ENCODE measurements at places on chromosomes 5 and 9.

DNA sequence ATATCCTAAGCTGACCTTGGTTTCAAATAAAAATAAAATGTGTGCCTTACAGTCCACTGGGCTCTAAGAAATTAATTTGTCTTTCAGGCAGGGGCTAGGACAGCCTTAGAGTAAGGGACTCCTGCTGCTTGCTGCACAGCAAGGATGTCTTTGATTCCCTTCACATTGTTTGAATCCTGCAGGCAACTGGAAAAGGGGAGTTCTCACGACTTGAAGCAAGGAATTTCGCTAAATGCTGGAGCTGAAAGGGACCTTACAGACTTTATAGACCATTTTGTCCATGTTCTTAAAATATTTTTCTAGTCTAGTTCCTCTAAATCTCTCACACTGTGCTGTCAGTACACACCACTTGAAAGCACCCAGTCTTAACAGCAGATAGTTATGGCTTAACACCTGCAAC lies 35.6 kb downstream of the FBXW11 start:
- no peak for DNase-seq

DNA sequence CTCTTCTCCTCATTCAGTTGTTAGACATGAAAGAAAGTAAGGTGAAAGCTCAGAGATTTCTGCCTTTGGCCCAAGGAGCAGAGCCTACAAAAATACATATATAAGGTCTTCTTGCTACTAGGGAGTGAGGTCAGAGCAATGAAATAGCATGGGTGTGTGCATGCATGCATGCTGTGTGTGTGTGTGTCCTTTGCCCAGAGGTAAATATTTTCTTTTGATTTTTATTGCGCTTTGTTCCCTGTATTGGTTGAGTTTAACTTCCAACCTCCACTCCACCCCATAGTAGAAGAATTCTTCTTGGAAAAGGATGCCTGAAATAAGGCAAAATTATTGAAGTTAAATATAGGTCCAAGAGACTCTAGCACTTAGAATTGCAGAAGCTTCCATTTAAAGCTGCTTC lies 248.0 kb upstream of the PTGER4 start:
- DNase-seq = no peak

DNA sequence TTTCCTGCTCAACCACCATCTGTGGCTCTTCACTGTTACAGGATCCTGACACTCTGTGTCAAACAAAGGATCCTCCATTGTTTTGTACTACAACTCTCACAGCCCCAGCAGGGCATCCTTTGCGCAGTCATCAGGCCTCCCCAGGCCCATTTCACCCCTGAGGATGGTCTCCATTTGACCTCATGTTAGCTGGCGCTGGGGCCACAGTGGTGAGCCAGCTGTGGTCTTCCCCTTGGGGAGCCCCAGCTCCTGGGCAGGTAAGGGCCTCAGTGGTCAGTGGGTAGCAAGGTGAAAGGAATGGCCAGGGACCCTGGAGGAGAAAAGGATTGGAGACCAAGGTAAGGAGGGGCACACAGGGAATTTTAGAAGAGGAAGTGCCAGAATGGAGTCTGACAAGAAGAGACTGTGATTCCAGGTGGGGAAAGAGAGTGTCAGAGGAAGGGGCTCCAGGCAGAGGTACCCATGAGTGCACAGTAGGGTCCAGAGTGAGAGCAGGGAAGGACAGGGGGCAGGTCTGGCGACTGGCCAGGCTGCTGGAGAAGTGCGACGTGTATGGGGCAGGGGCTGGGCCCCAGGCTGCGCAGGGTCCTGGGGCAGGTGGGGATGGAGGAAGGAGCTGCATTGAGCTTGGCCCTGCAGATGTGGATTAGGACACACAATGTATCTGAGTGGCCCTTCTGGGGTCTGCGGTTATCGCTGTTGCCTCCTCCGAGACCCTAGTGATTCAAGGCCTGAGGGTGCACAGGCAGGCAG lies 109.9 kb downstream of the PHF2 start:
- DNase-seq = no peak

DNA sequence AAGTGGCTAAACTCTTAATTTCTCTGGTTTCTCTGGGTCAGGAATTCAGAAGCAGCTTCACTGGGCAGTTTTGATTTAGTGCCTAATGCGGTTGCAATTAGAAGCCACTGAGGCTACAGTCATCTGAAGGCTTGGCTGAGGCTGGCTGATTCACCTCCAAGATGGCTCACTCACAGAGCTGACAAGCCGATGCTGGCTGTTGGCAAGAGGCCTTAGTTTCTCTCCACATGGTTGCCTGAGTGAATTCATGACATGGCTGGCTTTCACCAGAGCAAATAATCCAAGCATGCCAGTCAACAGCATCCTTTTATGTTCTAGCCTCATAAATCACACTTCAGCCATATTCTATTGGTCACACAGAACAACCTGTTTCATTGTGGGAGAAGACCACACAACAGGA lies 2.8 kb upstream of the CDK7 start:
- DNase-seq = no peak

- DNase-seq = no peak
These were observed 105.6 kb downstream of the VCAN start for GRCh38 chr5:83577036-83577636.

DNA sequence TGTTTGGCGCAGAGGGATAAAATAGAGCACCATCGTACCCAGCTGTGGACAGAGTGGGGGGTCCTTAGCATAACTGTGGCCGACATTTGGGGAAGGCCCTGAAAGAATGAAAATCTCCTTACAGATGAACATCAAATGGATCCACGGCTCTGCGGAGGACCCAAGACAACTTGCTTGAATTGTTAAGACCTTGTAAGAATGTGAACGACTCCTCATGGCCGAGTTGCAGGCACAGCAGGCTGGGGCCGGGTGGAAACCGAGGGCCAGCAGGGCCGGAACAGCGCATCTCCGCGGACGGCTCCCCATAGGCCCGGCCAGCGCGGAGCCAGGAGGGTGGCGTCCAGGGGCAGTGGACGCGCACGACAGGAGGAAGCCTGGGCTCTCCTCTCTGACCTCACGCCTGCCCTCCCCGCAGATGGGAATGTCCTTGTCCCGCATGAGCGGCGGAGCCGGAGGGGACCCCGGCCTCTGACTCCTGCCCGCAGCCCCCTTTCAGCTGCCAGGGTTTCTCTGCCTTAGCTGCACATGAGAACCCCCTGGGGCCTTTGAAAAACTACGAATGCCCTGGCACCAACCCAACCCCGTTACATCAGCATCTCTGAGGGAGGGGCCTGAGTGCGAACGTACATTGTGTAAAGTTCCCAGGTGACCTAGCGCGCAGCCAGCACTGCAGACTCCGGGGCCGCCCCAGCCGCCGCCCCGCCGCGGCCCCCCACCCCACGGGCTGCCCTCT lies 36.2 kb upstream of the PTCH1 start:
- DNase-seq = no peak

DNA sequence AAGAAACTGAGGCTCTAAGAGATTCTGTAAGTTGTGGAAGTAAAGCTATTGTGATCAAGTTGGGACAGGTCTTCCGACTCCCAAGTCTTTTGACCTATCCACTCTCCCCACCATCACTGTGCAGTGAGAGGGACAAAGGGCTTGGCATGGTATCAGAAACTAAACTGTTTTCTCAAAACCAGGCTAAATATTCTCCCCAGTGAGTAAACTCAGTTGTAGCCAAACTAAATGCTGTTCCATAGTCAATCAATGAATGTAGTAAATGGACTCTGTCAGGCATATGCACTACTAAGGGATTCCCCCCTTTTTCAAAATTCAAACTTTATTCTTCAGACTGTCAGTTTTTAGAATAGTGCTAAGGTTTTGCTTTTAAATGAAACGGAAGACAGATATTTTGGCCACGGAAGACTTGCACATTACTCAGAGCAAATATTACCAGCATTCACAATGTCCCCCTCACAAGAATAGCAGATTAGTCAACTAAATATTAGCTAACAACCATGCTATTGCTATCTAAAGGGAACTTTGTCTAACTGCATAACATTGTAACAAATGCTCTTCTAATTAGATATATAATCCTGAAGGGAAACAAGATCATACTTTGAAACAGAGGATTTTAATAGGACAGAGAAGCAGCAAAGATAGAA lies 7.1 kb downstream of the PRKAA1 start:
- DNase-seq = no peak

GRCh38 chr9:13244181-13244580 lies 35.3 kb downstream of the MPDZ start:
- no peak for DNase-seq

GRCh38 chr5:55773057-55773456 lies 35.2 kb downstream of the DDX4 start:
- no peak for DNase-seq

GRCh38 chr5:27034565-27034964 lies 3.8 kb downstream of the CDH9 start:
- DNase-seq = no peak

GRCh38 chr5:42514754-42515153 lies 91.5 kb downstream of the GHR start:
- DNase-seq = no peak

GRCh38 chr5:158162026-158162425 lies 303.1 kb upstream of the CLINT1 start:
- DNase-seq = no peak

- no peak for DNase-seq
These were observed 249.4 kb upstream of the TNC start for GRCh38 chr9:115367321-115367720.

- DNase-seq = no peak
These were observed 47.2 kb upstream of the LIFR start for GRCh38 chr5:38603691-38604090.

- no peak for DNase-seq
These were observed 11.0 kb upstream of the SH3RF2 start for GRCh38 chr5:145925353-145925752.

GRCh38 chr9:95142728-95143127 lies 174.8 kb downstream of the FANCC start:
- no peak for DNase-seq

DNA sequence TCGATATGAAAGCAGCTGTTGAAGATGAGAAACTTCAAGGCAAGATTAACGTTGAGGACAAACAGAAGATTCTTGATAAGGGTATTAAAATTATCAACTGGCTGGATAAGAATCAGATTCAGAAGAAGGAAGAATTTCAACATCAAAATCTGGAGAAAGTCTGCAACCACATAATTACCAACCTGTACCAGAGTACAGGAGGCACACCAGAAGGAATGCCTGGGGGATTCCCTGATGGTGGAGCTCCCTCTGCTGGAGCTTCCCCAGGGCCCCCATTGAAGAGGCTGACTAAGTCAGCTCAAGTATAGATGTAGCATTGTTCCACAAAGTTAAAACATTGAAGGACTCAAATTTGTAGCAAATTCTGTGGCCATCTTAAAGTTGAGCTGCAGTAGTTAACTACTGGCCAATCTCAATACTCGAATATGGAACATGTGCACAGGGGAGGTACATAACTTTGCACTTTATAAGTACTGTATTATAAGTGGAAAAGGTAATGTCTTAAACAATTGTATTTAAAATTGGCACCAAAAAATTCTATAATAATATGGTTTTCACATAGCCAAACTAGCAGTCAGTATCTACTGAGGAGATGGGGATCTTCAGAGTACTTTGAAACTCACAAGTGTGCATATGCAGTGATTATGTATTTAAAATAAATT lies 237.5 kb downstream of the CHSY3 start:
- DNase-seq = no peak

DNA sequence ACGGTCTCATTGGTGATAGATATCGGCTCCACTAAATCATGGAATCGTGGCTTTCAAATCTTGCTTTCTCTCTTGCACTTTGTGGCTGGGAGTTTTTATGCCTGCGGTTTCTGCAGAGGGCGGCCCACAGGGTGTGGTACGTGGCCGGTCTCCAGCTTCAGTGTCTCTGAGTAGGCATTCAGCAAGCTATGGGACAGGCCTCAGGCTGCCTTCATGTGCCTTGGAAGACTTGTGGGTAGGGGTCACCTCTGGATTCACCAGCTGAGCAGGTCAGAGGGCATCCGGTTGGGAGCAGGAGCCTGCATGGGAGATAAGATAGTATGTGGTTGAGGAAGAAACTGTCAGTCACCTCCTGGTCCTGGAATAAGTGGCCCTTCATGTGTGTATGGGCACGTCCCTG lies 47.7 kb downstream of the AMBP start:
- no peak for DNase-seq

DNA sequence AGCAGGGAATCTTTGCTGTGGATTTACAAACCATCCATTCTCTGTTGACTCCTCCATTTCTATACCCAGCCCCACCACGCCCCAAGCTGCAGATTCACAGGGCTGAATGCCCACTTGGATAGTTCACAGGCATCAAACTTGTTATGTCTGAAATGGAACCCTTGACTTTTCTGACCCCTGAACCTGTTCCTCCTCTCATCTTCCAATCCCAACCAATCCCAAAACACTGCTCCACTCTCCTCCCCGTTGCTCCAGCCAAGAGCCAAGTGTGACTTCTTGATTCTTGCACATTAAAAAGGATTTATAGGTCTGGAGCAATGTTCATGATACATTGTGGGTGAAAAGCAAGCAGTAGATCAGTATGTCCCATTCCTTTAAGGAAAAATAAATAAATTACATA lies 145.6 kb downstream of the DAB2IP start:
- no peak for DNase-seq

DNA sequence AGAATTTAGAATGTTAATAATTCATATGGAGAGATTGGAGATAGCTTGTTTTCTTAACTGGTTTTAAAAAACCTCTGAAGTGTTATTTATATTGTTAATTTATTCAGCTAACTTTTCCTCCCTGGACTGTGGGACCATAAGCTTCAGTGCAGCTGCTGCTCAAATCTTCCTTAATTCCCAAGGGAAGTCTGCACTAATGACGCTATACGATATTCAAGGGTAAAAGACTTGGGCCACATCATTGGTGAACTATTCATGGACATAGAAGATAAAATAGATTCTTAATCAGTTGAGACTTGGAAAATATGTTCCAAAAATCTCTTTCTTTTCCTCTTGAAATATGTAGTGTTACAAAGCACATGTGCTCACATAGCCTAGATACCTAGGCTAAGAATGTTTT lies 31.1 kb upstream of the GAS1 start:
- no peak for DNase-seq

DNA sequence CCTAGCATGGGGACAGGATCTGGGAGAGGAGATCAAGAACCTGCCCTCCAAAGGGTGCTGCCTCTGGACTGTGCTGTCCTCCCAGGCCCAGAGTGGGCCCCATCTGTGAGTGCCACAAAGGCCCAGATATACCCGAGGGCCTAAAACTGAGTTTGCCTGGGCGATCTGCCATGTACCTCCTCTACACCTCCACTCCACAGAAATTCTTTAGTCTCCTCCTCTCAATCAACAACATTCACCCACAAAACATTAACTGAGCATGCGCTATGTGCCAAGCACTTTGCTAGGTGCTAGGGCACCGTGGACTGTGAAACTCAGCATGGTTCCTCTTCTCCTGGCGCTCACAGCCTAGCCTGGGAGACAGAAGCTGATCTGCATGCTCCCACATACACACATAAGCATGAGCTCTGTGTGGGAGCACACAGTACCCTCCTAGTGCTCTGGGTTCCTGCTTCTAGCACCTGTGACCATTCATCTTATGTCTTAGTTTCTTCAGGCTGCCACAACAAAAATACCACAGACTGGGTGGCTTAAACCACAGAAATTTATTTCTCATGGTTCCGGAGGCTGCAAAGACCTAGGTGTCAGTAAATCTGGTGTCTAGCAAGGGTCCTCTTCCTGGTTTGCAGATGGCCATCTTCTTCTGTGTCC lies 82.0 kb upstream of the FSTL4 start:
- DNase-seq = no peak

GRCh38 chr5:24805230-24805629 lies 160.5 kb upstream of the CDH10 start:
- no peak for DNase-seq
